Activated T-cell treated with anti-CD3 and anti-CD28 coated beads, Interleukin-2, amount 50 U/mL, for 72 hours (primary cell): ENCODE measurements at places on chromosomes 7 and 10. TPM values are rescaled to one million over a fixed set of nuclear protein-coding genes. Genes with fewer than 3 reads are reported as not detected.
A peak's percentile ranks its signal among the peaks of the same experiment; 100 is the strongest.

DNA sequence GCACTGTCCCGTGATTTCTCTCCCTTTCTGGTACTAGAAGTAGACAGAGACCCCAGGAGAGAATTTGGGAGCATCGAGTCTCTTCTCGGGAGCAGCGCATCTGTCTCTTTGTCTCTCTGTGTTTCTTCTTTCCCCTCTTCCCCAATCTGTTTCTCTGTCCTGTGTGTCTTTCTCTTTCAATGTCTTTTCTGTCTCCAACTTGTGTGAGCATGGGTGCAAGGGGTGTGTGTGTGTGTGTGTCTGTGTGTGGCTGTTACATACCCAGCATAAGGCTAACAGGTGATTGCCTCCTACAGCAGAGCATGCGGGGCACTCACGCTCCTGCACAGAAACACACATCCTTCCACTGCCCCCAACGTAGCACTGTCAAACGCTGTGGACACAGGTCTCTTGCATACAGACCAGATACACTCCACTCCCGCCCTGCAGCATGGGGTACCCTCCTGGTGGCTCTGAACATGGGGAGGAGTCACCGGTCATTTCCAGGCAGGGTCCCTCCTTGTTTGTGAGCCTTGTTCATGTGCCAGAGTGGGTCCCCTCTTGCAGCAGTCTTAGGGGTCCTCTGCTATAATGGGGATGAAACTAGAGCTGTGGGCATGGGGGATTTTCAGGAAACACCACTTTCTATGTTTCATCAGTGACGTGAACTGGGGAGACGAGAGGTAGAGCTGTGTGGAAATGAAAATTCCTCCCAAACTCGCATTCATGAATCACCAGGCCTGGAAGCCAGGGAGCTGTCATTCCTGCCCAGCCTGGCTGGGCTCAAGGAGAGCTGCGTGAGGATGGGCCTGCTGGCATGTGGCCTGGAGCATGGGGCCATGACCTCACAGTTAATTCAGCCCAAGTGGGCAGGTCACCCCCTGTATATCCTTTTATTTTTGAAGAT is 980 bp downstream of the ADAMTS14 start:
- H3K4me3 ChIP-seq = peak overlapping the region; percentile 51
- DNase-seq = no peak

The ATG9B gene
- 10.1 TPM for total RNA-seq

DNA sequence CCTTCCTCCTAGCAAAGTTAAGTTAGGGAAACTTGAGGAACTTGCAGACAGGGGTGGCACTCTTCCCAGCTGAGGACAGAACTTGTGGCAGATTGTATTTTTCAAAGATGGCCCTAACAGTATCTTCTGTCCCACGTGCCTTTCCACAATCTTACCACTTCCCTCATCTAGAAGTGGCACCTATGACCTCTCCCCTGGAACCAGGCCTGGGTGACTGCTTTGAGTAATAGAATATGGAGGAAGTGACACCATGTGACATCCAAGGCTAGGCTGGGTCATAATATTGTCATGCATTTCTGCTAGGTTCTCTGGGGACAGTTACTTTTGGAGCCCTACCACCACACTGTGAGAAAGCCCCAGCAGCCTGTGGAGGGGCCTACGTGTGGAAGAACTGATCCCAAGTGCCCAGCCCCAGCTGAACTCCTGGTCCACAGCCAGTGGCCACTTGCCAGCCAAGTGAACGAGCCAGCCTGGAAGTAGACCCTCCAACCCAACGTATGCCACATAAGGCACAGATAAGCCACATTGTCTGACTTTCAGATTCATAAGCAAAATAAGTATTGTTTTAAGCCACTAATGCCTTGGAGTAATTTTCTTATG is 193.7 kb downstream of the PTPN20 start:
- H3K27me3 ChIP-seq = no peaks in the 10 kb centered on the region
- no peak overlapping the region for H3K27ac ChIP-seq
- no peaks in the 10 kb centered on the region for H3K36me3 ChIP-seq
- H3K4me3 ChIP-seq = no peak overlapping the region
- DNase-seq = no peak

The PDAP1 gene
- 95.0 TPM for total RNA-seq

The AGAP4 gene
- total RNA-seq = 20.3 TPM

DNA sequence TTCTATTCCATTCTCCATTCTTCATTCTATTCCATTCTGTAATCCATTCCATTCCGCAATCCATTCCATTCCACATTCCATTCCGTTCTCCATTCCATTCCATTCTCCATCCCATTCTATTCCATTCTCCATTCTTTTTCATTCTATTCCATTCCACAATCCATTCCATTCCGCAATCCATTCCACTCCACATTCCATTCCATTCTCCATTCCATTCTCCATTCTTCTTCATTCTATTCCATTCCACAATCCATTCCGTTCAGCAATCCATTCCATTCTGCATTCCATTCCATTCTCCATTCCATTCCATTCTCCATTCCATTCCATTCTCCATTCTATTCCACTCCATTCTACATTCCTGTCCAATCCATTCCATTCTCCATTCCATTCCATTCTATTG is 85.2 kb downstream of the NSUN6 start:
- no peak overlapping the region for H3K4me3 ChIP-seq
- H3K27ac ChIP-seq = no peak overlapping the region
- no peaks in the 10 kb centered on the region for H3K4me1 ChIP-seq

GRCh38 chr7:2732388-2732787 is 44.4 kb downstream of the AMZ1 start:
- peaks cover 47% of the 10 kb centered on the region for H3K4me1 ChIP-seq
- H3K27me3 ChIP-seq = no peaks in the 10 kb centered on the region
- no peak for DNase-seq
- H3K36me3 ChIP-seq = peaks cover 2% of the 10 kb centered on the region

- H3K27me3 ChIP-seq = peaks cover 25% of the 10 kb centered on the region
- H3K4me1 ChIP-seq = no peaks in the 10 kb centered on the region
- H3K4me3 ChIP-seq = no peak overlapping the region
- H3K36me3 ChIP-seq = no peaks in the 10 kb centered on the region
These were observed 10.8 kb downstream of the PRPS1L1 start for GRCh38 chr7:18016547-18017444.

The CH25H gene
- total RNA-seq = 0.56 TPM

GRCh38 chr10:133133471-133134231 is 26.4 kb upstream of the KNDC1 start:
- no peaks in the 10 kb centered on the region for H3K36me3 ChIP-seq
- no peak overlapping the region for H3K27ac ChIP-seq
- H3K4me1 ChIP-seq = no peaks in the 10 kb centered on the region
- H3K27me3 ChIP-seq = no peaks in the 10 kb centered on the region
- no peak for DNase-seq

The GDI2 gene
- total RNA-seq = 275 TPM

The CTBP2 gene
- total RNA-seq = 0.72 TPM

DNA sequence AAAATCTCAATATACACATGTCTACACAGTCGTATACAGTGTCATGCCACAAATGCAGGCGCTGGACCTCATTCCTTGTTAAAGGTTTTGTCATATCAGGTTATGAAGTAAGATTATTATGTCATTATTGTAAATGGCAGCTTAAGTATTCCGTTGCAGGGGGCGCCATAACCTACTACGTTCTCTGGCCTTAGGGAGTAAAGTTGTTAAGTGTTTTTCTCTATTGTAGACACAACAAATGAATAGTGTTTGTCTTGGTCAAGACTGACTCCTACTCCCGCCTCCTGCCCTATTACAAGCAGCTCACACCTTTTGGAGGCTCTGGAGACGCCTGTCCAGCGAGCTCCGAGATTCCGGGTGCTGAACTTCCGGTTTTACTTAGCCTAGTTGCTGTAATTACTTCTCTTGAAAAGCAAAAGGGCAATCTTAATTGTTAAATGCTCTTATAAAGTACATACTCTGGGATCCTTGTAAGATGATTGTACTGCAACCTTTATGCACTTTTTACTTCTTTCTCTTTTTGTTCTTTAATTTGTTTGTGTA is 994 bp downstream of the GATAD1 start:
- no peaks in the 10 kb centered on the region for H3K27me3 ChIP-seq
- peaks cover 10% of the 10 kb centered on the region for H3K36me3 ChIP-seq
- DNase-seq = peak; percentile 67
- H3K27ac ChIP-seq = peak overlapping the region; percentile 84
- H3K4me3 ChIP-seq = peak overlapping the region; percentile 91

GRCh38 chr10:103514244-103514643 is 20.7 kb downstream of the NEURL1 start:
- no peak overlapping the region for H3K27ac ChIP-seq
- H3K27me3 ChIP-seq = peaks cover 18% of the 10 kb centered on the region
- H3K4me3 ChIP-seq = no peak overlapping the region
- H3K36me3 ChIP-seq = no peaks in the 10 kb centered on the region

DNA sequence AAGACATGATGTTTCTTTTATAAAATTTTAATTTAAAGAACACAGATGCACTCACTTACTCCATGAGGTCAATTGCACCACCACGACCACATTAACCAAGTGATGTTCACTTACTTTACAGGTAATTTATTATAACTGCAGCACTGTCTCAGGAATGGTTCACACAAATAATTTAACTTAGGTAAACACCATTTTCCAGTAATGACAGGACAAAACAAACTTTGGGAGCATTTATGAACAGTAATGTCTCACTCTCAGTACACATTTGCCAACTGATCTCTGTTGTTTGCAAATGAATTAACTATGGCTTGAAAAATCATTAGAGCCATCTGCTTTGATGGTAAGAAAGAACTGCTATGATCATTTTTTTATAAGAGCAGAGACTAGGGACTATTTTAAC is 150.4 kb downstream of the ETV1 start:
- no peaks in the 10 kb centered on the region for H3K4me1 ChIP-seq
- H3K36me3 ChIP-seq = no peaks in the 10 kb centered on the region
- no peak overlapping the region for H3K4me3 ChIP-seq
